ENCODE measurements at places on chromosomes 4 and X. TPM values are rescaled to one million over a fixed set of nuclear protein-coding genes. Genes with fewer than 3 reads are reported as not detected.

DNA sequence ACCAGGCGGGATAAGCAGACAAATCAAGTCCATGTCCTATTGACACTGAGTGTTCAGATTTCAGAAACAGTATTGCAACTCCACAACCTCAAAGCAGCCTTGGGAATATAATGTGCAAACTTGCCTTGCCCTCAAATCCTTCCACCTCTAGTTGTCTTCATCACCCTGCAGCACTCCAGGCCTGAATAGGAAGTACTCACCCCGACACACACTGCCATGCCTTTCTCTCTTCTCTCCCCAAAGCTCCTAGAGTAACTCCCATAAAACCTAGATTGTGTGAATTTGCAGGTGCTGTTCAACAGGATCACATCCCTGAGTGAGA is 19.6 kb downstream of the ACSL1 start:
- DNase-seq = no peak

The SMIM10 gene
- 2.7 TPM for total RNA-seq

GRCh38 chrX:78595901-78596502 is 63.1 kb downstream of the RTL3 start:
- no peak for DNase-seq

DNA sequence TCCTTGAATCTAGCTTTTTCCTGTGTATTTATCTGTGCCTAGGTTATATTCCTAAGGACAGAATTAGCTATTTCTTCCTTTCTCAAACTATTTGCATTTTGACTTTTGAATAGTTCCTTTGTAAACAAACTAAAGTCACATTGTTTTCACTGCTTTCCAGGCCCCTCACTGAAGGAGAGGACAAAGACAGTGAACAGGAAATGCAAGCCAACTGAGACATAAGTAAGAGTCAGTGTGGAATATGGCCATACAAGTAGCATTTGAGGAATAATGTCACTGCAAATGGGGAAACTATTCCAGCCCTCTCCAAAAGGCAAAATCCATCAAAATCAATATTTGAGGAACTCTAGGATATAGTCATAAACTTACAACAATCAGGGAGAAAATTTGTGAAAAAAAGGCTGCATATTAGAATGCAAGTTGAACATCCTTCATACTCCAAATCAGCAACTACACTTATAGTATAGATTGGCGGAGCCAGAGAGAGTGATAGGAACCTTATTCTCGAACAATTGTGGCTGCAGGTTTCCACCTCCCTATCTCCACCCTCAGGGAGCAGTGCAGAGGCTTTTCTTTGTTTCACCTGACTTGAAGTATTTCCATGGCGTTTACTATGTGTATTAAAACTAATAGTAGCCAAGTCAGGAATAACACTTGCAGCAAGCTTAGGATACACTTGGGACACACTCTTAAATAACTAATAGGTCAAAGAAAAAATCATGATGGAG is 1110.4 kb upstream of the ADGRL3 start:
- no peak for DNase-seq

The STATH gene
- not detected for total RNA-seq

- DNase-seq = peak; percentile 4
These were observed 2.7 kb upstream of the SORCS2 start for GRCh38 chr4:7189475-7190277.

The CLIC2 gene
- 4.4 TPM for total RNA-seq

DNA sequence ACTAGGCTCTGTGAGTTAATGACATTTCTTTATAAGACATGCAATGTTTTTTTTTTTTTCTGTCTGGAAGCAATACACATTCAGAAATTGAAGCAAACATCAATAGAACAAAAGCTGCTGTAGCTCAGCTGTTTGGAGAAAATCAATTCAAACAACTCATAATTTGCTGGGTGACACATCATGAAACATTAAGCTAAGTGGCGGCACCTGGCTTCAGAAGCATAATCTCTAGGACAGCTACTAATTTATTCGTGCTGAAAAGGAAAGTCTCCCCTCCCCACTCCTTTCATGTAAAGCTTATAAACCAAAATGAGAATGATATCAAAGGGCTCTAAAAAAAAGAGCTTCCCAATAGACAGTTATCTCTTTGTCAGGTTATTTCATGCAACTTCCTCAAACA is 73.9 kb downstream of the LUZP4 start:
- DNase-seq = no peak

DNA sequence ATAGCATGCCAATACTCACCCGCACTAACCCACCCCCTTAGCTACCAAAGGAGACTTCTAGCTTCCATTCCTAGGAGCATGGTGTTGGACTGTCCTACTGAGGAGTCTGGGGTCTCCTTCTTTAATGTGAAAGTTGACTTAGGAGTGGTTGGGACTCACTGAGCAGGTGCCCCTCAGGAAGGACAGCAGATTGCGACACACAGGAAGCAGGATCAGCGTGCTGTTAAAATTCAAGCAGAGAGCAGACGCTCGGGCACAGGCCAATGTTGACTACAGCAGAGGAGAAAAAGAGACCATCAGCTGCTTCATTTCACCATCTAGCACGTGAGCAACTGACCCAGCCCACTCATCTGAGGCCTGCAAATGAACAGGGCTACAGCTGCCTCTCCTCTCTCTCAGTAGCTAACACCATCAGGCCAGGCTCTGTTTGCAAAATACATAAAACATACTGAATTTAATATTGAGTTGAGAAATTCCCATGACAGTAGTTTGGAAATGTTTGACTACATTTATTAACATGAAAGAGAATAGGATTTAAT is 10.8 kb downstream of the NOX1 start:
- DNase-seq = no peak

The SCML2 gene
- total RNA-seq = 4.5 TPM

GRCh38 chr4:152690706-152691651 is 11.2 kb upstream of the TMEM154 start:
- DNase-seq = no peak

DNA sequence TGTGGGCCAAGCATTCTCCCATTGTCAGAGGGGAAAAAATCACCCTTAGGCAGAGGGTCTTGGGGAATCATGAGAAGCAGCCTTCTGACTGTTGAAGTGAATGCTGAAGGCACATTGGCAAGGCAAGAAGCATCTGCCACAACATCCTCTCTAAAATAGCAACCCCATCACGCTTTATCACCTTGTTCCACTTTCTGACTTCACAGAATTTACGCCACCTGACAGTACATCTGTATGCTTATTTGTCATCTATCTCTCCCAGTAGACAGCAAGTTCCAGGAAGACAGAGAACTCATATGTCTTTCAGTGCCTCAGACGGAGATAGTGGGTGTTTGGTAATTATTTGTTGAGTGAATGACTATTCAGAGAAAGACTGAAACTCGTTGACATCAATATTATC is 68.4 kb upstream of the SCML1 start:
- DNase-seq = no peak

GRCh38 chr4:77662396-77662795 is 56.8 kb downstream of the CXCL13 start:
- DNase-seq = no peak

- peak; percentile 27 for DNase-seq
These were observed 32.1 kb upstream of the GPR78 start for GRCh38 chr4:8547912-8548730.

Data from Daoy (cell line).